ENCODE measurements at places on chromosomes 16 and 17. TPM values are rescaled to one million over a fixed set of nuclear protein-coding genes. Genes with fewer than 3 reads are reported as not detected.

Gene KRTAP3-1
- not detected for total RNA-seq

DNA sequence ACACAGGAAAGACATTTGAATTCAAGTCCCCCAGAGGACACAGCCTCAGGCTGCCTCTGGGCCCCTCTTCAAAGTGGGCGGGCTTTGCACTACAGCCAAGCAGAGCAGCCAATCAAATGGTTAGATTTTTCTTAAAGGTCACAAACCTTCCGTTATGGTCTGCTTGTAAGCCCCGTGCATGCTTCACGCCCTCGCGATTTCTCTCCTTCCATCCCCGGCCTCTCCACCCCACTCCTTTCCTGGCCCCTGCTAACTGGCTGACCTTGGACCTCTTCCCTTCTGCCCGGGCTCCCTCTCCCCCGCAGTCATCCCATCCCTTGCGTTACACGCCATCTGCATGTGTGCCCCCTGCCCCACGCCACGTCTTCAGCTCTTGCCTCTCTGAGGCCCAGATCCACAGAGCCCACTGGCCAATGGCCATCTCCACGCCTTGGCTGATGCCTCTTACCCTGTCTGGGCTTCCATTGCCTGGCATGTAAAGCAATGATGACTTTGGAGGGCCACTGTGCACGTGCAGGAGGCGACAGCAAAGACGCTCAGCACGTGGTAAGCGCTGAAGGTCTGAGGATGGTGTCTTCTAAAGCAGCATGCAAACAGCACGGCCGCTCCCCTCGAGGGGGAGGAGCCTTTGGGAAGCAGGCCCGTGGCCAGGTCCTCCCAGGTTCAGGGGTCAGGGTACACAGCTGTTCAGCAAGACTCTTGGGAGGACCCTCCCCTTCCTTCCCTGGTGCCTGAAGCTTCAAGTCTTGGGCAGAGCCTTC, 86.8 kb downstream of the ZDHHC7 start:
- DNase-seq: no peak

DNA sequence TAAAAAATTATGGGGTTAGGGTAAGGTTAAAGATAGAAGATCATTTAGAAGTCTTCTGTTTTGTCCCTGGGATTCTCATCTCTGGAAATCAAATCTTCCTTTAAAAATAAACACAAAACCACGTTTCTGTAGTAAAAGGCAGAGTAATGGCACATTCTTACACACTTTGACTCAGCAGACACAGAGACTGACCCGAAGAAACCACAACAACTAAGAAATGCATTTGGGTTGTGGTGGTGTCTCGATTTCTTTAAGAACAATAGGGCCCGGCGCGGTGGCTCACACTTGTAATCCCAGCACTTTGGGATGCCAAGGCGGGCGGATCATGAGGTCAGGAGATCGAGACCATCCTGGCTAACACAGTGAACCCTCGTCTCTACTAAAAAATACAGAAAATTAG, 54.9 kb upstream of the MYH10 start:
- DNase-seq: no peak

DNA sequence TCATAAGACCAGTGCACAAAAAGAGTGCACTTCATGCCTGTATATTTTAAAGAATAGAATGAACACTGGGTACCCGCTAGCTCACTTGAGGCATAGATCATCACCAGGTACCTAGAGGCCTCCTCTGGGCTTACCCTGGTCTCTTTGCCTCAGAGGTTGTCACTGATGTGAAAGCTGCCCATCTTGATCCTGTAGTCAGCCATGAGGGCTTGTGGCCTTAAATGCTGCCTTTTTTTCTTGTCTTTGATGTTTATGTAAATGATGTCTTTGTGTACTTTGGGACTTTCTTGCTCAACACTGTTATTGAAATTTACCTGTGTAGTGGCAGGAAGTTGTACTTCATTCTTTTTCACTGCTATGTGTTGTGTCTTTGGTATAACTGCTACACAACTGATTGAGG, 26.8 kb upstream of the SLC5A10 start:
- DNase-seq: no peak

DNA sequence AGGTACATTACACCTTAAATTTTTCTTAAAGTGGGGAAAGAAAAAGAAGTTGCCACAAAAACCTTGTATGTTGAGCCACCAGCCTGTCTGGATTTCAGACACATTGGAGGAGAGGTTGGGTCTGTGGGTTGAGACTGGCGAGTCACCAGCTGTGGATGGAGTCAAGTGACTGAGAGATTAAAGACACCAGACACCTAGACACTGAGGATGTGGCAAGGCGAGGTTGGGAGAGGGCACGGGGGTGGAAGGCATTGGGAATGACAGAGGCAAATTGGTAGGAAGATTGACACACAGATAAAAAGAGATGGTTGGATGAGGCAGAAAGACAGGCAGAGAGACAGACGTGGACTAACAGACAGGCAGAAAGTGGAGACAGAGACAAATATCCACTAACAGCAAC, 49.6 kb downstream of the KCNJ12 start:
- DNase-seq: peak; percentile 13

GRCh38 chr17:4054446-4054845, 88.4 kb downstream of the ZZEF1 start:
- no peak for DNase-seq

DNA sequence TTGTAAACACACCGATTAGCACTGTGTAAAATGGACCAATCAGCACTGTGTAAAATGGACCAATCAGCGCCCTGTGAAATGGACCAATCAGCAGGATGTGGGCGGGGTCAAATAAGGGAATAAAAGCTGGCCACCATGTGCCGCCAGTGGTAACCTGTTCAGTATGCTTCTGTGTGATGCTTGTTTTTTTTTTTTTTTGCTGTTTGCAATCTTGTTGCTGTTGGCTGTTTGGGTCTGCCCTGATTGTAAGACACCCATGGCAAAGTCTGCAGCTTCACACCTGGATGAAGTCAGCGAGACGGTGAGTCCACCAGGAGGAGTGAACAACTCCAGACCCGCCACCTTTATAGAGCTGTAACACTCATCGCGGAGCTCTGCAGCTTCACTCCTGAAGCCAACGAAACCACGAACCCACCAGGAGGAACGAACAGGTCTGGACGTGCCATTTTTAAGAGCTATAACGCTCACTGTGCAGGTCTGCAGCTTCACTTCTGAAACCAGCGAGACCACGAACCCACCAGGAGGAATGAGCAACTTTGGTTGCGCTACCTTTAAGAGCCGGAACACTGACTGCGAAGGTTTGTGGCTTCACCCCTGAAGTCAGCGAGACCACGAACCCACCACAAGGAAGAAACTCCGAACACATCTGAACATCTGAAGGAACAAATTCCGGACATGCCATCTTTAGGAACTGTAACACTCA, 85.0 kb upstream of the MED9 start:
- DNase-seq: no peak

GRCh38 chr17:81020443-81020766, 14.5 kb upstream of the BAIAP2 start:
- DNase-seq: no peak

- DNase-seq: no peak
Observed at GRCh38 chr16:57613514-57613913, 14.9 kb upstream of the ADGRG1 start.

- peak; percentile 76 for DNase-seq
Observed at GRCh38 chr17:30950669-30951399, 20.0 kb upstream of the RNF135 start.

DNA sequence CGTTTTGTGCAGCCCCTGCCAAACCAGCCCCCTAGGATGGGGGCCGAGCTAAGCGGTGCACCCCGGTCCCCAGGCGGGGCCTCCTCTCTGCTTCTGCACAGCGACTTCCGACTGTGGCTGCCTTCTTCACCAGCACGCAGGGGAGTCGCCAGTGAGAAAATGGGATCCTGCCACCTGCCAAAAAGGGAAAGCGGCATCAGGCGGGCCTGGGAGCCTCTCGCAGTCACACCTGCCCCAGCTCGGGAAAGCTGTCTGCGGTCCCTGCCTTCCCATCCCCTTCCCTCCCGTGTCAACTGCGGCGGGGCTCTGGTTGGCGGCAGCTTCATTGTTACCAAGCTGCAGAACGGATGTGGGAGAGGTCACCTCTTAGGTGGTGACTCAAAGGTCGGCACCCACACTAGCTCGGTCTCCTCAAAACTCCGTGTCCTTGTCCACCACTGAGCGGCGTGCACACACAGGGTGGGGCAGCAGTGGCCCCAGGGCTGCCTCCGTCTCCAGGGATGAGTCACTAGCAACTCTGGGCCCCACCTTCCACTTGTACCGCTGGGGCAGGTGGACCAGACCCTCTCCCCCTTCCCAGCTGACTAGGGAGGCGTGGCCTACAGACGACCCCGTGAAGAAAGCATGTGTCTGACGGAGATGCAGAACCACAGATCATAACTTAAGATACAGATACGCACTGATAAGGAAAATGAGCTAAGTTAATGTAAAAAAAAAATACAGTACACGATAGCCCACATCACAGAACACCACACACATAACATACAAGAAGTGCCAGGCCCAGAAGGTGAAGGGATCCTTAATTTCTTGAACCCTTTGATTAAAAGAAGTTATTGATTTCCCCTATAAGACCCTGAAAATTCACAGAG, 1.5 kb upstream of the PCYT2 start:
- peak; percentile 48 for DNase-seq

DNA sequence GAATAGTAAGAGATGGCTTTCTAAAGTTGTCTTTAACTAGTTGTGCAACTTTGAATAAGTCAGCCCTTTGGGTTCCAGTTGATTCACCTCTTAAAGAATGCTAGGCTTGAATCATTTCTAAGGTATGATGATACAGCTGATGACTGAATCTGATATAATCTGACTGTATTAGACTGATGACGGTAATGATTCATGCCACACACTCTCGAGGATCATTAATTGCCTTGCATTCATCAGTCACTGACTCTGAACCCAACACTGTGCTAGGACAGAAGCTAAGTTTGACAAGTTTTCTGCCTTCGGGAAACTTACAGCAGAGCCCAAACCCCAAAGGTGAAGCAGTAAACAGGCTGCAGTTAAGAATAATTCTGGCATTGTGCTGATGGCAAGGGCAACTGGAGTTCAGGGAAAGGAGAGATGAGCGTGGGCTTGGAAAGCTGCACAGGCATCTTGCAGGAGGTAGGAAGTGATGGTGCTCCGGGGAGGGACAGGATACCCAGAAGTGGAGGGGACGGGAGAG, 25.8 kb downstream of the ASIC2 start:
- DNase-seq: peak; percentile 99

Gene HOXB2
- not detected for total RNA-seq

GRCh38 chr16:799948-800833, at the start of gene GNG13:
GNG13 (minus strand) TSS chr16:800734; CDS start chr16:799077, 1,657 bp downstream.
- no peak for DNase-seq

DNA sequence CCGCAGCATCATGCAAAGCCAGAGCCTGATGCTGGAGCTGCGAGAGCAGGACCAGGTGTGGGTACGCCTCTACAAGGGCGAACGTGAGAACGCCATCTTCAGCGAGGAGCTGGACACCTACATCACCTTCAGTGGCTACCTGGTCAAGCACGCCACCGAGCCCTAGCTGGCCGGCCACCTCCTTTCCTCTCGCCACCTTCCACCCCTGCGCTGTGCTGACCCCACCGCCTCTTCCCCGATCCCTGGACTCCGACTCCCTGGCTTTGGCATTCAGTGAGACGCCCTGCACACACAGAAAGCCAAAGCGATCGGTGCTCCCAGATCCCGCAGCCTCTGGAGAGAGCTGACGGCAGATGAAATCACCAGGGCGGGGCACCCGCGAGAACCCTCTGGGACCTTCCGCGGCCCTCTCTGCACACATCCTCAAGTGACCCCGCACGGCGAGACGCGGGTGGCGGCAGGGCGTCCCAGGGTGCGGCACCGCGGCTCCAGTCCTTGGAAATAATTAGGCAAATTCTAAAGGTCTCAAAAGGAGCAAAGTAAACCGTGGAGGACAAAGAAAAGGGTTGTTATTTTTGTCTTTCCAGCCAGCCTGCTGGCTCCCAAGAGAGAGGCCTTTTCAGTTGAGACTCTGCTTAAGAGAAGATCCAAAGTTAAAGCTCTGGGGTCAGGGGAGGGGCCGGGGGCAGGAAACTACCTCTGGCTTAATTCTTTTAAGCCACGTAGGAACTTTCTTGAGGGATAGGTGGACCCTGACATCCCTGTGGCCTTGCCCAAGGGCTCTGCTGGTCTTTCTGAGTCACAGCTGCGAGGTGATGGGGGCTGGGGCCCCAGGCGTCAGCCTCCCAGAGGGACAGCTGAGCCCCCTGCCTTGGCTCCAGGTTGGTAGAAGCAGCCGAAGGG, 24.2 kb downstream of the C1QTNF1 start:
- DNase-seq: no peak

DNA sequence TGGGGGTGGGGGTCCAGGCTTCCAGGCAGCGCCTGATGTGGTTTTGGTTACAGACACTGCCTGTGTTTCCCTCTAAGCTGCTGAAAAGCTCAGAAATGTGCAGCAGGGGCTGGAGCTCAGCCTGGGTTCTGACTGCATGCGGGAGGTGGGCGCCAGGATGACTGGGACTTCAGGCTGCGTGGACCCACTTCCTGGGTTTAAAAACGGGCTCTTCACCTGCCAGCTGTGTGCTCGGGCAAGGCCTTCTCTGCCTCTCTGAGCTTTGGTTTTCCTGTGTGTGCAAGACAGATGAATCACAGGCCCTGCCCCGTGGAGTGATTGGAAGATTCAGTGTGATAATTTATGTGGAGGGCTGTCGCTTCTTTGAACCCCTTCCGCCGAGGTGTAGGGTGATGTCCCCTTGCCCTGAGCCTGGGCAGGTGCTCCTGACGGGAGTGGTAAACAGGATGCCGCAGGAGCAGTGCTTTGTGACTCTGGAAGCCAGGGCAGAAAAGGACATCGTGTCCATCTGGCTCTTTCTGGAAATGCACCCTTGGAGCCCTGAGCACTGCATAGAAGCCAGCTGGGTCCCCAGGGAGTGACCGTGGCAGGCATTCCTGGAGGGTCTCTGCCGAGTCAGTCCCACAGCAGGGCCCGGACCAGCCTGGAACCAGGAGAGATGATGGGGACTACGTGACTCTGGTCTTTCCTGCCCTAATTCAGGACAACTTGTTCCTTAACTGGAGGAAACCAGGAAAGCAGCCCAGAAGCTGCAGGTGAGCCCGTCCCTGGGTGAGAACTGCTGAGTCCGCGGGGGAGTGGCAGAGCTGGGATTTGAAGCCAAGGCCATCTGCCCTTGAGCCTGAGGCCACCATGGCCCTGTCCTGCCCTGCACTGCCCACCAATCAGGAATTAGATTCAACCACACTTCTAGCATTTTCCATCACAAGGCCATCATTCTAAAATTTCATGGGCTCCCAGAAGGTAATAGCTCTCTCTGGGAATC, 28.5 kb upstream of the SLC7A5 start:
- DNase-seq: no peak

DNA sequence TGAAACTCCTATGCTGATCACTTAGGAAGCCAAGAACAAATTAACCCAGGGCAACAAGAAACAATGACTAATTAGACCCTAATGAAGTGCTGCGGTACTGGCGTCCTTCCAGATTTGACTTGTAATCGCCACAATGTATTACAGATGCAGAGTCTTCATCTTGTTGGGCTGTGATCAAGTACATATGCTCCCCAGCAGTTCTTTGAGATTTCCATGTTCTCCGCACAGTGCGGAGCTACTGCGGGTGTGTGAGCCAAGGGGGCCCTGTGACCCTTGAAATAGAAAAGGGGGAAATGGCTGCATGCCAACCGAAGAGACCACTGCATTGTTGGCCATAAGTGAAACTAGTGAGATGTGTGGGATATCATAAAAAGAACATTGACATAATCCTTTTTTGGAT, 469.9 kb downstream of the MAF start:
- DNase-seq: no peak

Measured in bronchial epithelial cell (primary cell).